ENCODE measurements at places on chromosomes 6 and 20.

- no peak overlapping the region for H3K27ac ChIP-seq
- H3K4me1 ChIP-seq: no peaks in the 10 kb centered on the region
- DNase-seq: no peak
- no peak overlapping the region for H3K4me3 ChIP-seq
Measured at GRCh38 chr6:499617-500016, 108.1 kb downstream of the IRF4 start.

GRCh38 chr6:15526212-15526701, 136.6 kb downstream of the DTNBP1 start:
- H3K27ac ChIP-seq: no peak overlapping the region
- no peaks in the 10 kb centered on the region for H3K4me1 ChIP-seq
- DNase-seq: no peak

- no peak overlapping the region for H3K27ac ChIP-seq
- DNase-seq: no peak
- H3K4me3 ChIP-seq: no peak overlapping the region
- no peaks in the 10 kb centered on the region for H3K27me3 ChIP-seq
Measured at GRCh38 chr6:12198851-12199250, 91.3 kb upstream of the EDN1 start.

DNA sequence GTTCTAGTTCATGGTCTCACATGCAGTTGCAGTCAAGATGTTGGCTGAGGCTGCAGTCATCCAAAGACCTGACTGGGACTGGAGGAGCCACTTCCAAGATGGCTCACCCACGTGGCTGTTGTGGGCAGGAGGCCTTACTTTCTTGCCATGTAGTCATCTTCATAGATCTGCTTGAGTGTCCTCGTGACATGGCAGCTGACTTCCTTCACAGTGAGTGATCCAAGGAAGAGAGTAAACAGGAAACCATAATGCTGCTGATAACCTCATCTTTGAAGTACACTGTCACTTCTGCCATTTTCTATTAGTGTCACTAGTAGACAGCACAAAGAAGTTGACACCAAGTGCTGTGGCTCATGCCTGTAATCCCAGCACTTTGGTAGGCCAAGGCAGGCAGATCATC, 40.1 kb upstream of the AKIRIN2 start:
- DNase-seq: peak; percentile 83
- peaks cover 12% of the 10 kb centered on the region for H3K4me1 ChIP-seq
- peak overlapping the region; percentile 65 for H3K27ac ChIP-seq
- H3K4me3 ChIP-seq: no peak overlapping the region
- no peaks in the 10 kb centered on the region for H3K27me3 ChIP-seq

- H3K27ac ChIP-seq: no peak overlapping the region
- H3K36me3 ChIP-seq: no peaks in the 10 kb centered on the region
- no peak for DNase-seq
- no peaks in the 10 kb centered on the region for H3K4me1 ChIP-seq
- no peak overlapping the region for H3K4me3 ChIP-seq
Measured at GRCh38 chr20:4230651-4231050, 215.3 kb upstream of the RNF24 start.

DNA sequence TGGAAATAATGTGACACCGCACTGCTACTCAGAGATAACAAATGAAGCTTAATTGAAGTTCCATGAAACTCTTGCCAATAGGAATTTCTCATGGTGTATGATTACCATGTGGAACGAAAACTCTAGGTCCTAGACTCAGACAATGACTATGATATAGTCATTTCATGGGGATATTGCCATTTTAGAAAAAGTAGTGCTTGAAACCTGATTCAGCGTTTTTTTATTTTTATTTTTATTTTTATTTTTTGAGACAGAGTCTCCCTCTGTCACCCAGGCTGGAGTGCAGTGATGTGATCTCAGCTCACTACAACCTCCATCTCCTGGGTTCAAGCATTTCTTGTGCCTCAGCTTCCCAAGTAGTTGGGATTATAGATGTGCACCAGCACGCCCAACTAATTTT, 253.9 kb downstream of the FARS2 start:
- no peaks in the 10 kb centered on the region for H3K27me3 ChIP-seq
- DNase-seq: no peak
- no peak overlapping the region for H3K4me3 ChIP-seq
- H3K4me1 ChIP-seq: no peaks in the 10 kb centered on the region
- H3K27ac ChIP-seq: no peak overlapping the region

DNA sequence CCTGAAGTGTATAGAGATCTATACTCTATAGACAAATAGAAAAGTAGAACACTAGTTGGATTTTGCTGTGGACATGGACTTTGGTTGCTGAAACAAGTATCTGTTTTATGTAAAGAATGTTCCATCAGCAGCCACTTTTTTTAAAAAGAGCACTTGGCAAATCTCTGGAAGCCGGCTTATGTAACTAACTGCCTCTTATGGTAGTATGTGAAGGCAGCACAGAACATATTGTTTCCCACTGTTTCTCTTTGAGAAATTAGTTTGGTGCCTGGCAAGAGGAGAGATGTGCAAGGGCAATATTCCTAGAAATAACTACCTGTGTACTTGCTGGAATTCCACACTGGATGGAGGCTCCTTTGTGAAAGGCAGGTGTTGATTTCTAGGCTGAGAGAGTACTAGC, 242.3 kb upstream of the PREP start:
- H3K27me3 ChIP-seq: no peaks in the 10 kb centered on the region
- peaks cover 4% of the 10 kb centered on the region for H3K4me1 ChIP-seq
- H3K27ac ChIP-seq: no peak overlapping the region
- DNase-seq: no peak

DNA sequence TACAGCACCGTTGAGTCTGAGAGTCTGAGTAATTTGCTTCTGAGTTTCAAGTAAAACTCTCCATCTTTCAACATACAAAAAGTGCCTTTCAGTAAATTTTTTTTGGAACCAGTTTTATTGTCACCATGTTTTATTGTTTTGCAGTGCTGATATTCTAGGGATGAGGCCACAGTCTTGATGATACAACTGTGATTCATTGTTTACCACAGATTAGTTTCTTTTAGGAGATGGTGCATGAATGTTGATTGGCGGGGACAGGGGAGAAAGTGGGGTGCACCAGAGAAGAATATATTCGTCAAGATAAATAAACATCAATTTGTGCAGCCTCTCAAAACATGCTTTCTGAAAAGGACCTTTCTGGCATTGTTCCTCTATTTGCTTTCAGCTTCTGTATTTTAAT, 109.0 kb downstream of the MCHR2 start:
- H3K4me1 ChIP-seq: no peaks in the 10 kb centered on the region
- H3K4me3 ChIP-seq: no peak overlapping the region
- no peaks in the 10 kb centered on the region for H3K27me3 ChIP-seq
- no peak overlapping the region for H3K27ac ChIP-seq

DNA sequence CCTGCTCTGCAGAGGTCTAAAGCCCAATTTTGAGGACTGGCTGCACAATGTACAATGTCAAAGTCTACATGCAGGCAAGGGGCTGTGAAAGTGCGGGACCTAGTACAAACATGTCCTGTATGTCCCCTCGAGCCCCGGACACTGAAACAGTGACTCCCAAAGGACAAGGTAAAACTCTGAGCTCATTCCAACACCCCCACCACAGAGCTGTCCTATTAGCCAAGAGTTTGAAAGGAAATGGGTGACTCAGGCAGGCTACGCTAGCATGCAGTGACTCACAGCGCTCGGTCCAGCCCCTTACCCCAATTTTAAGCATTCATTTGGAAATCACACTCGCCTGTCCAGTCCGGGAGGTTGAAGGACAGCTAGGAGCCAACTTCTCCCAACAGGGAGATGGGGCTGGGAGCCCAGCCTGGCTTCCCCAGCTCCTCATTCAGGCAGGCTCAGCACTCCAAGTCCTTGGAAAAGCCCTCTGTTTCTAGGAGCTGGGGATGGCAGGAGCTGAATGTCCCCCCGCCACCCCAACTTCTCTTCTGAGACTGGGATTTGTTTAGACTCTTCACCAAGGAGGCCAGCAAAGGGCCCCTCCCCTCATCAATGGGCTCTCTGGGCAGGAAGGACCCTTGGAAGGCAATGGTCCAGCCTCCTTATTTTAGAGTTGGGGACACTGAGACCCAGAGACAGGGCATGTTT, 3.9 kb downstream of the SDC4 start:
- H3K27me3 ChIP-seq: no peaks in the 10 kb centered on the region
- H3K36me3 ChIP-seq: no peaks in the 10 kb centered on the region
- peaks cover 51% of the 10 kb centered on the region for H3K4me1 ChIP-seq
- no peak overlapping the region for H3K4me3 ChIP-seq
